ENCODE measurements at places on chromosomes 1 and 21.

DNA sequence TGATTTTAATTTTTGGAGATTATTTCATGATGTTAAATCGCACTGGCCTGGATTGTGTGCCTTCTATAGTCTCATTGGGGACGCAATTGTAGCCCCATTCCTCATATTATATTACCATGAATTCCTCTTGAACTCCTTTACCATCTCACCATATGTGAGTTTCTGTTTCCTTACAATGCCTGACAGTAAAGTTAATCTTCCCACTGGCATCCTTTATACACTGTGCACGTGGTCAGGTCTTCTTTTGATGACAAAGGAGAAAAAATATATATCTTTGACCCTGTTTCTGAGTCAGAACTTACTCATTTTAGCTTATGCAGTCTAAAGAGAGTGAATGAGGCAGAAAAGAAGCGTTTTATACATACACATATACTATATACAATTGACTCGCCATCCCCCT is 774 bp upstream of the ABL2 start:
- no peak for DNase-seq

GRCh38 chr1:218284377-218284916 is 646 bp upstream of the RRP15 start:
- DNase-seq = no peak

DNA sequence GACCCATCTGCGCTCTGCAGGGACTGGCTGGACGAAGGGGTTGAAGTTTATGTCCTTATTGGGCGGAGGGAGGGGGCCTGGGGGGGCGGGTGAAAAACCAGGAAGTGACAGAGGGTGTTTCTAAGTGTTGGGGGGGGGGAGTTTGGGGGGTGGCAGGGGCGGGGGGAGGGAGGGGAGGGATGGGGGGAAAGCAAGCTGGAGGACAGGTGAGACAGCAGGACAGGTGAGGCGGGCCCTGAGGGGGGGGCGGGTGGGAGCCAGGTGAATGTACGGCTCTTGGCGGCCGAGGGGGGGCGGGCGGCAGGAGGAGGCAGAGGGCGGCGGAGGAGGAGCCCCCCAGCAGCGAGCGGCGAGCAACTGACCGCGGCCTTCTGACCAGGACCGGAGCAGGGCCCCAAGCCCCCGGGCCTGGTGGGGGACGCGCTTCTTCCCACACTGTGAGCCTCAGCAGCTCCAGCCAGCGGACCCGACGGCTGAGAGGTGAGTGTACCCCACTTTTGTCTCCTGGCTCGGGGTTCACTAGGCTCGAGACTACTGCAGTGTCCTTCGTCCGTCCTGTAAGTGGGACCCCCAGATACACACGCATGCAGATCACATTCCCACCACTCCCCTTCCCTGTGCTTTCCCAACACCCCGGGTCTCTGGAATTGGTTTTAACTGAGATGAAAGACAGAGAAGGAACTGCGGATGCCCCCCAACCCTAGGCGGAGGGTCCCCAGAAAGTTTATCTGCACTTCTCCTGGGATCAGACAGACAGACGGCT is at the start of gene ZBTB7B:
ZBTB7B (plus strand) TSS at position 339 of the 763 bp plus-strand sequence. CDS start 11,859 bp downstream, outside the sequence.
- DNase-seq = no peak

DNA sequence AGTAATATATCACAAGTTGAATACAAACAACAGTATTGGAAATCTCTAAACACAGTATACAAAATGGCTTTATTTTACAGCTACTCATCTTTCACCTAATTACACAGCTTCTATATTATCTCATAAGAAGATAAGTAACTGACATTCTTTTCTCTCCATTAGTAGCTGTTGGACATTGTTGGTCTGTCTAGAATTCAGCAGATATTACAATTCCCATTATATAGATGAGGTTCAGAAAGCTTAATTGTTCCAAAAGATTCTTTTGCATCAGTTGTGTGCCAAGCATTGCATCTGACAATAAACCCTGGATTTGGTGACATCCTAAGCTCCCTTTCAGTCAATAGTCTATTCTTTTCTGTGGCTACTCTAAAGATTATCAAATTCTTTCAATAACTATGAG is 187.0 kb downstream of the NTMT2 start:
- no peak for DNase-seq

DNA sequence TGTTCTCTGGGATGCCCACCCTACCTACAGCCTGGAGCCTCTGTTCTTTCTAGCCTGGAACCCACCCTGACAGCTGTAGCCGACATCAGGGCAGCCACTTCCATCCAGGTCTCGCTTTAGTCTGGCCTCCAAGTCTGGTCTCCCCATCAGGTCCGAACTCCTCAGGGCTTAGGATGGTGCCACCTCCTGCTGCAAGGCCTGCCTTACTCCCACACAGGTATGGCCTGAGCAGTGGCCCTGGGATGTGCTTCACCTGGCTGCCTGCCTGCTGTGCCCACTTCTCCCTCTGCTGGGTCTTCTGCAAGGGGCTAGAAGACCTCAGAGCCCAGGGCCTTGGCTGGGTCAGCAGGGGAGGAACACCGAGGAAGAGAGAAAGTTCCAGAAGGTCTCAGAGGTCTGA is 35.7 kb upstream of the MAGOH start:
- no peak for DNase-seq

- no peak for DNase-seq
These were observed 594 bp upstream of the PANK4 start for GRCh38 chr1:2526824-2527555.

GRCh38 chr1:163570071-163570470 is 248.3 kb downstream of the NUF2 start:
- no peak for DNase-seq

- DNase-seq = no peak
These were observed 7.3 kb downstream of the KIAA2013 start for GRCh38 chr1:11918799-11919519.

DNA sequence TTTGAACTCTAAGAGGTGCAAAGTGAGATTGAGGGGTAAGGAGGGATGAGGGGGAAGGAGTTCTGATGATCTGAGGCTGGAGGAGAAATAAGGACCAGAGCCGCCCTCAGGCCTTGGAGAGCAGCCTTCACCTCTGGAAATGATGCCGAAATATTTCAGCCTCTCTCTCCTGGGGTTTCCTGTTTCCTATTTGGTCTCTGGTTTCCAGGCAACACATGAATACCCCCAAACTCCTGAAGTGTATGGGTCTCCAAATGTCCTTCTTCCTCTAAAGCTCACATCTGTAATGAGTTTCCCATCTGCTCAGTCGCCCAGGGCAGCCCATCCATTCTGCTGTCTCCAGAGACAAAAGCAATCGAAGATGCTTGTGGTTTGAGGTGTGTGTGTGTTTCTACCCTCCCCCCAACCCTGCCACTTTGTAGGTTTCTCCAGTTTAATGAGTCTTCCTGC is 52.0 kb upstream of the FAM20B start:
- no peak for DNase-seq

DNA sequence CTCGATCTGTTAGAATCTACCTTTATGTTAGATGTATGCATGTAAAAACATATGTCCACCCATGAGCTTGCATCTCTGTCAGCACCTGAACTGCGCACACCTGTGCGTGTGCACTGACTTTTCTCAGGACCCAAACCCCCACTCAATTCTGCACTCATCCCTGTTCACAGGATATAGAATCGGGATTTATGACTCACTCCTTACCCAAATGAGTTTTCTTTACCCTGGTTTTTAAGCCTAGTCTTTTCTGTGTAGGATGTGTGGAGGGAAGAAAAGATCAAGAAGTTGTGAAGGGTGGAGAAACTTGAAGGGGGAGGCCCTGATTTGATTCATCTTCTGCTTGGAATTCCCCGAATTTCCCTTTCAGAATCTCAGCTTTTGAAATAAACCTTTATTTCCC is 2.4 kb downstream of the ACKR1 start:
- no peak for DNase-seq

DNA sequence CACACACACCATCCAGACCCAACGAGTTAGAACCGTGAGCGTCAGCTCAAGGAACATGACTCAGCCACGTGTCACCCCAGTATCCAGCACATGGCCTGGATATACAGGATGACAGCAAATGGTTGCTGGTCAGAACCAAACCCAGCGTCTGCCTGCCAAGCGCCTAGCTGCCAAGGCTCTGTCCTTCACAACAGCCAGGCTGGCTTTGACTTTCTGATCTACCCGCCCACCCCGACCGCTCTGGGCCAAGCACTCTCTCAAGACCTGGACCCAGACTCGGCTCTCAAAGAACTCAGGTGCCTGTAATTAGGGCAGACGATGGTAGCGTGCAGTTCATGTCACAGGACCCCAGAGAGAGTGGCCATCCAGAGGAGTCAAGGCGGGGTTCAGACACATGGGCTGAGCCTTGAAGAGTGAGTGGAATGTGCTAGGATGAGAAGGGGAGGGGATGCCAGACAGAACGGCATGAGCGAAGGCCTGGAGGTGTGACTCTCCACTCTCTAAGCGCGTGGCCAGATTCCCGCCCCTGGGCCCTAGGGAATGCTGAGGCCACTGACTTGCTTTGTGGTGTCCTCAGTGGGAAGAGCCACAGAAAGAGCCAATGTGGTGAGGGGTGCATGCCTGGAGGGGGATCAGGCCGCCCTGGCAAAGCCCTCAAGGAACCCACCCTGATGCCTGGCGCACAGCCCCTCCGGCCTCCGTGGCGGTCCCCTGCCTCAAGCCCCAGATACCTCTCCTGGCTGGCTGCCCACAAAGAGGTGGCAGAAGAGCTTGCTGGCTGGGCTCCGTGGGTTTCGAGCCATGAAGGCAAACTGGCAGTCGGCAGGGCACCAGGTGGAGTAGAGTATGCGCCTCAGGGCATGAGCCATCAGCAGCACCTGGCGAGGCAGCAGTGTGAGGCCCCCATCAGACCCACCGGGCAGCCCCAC is 7.0 kb downstream of the SH2D5 start:
- DNase-seq = no peak

DNA sequence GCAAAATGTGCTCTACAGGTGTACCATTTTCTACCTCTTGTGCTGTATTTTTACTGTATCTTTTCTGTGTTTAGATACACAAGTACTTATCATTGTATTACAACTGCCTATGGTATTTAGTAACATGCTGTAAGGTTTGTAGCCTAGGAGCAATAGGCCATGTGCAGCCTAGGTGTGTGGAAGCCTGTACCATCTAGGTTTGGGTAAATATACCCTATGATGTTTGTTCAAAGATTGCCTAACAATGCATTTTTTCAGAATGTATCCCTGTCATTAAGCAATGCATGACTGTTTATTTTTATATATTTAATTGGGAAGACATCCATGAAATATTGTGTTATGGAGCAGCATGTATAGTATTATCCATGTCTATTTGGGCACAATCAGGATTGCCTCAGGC is 11.0 kb downstream of the ETV3L start:
- DNase-seq = no peak

GRCh38 chr1:161502641-161503393 is 2.4 kb upstream of the FCGR2A start:
- no peak for DNase-seq

DNA sequence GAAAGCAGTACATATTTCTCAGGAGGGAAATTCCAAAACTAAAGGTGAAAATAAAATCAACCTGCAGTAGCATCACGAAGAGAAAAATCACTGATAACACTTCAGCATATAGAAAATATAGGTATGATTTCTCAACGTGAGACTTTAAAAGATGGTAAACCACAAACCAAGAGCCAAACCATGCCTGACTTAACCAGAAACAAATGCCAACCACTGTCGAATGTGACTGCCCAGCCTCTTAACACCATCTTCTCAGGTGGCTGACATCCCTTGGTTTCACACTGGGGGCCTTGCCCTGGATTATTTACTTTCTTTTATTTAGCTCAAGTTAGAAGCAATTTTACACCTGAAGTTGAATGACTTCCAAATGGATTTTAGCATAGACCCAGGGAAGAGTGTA is 10.1 kb downstream of the HMGCS2 start:
- no peak for DNase-seq

GRCh38 chr1:12052997-12053686 is 10.0 kb upstream of the TNFRSF8 start:
- DNase-seq = no peak

GRCh38 chr1:211737115-211738035 is 62.0 kb upstream of the NEK2 start:
- DNase-seq = no peak

DNA sequence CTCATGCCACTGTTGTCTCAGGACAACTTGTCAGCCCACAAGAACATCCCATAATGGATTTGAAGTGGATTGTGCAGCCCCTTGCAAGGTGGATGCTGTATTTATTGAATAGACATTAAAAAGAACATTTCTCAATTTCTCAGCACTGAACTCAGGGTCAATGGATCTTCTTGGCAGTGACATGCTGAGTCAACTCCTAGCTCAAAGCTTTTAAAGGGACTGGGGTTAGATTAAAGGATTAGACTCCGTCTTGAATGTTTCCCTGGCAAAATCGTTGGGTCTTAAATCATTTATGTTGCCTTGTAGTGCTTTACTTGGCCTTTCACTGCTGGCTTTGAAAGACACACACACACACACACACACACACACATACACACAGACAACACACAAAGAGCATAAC is 221.6 kb upstream of the PBX1 start:
- no peak for DNase-seq

GRCh38 chr1:110492573-110492972 is 26.4 kb downstream of the KCNA10 start:
- DNase-seq = no peak

DNA sequence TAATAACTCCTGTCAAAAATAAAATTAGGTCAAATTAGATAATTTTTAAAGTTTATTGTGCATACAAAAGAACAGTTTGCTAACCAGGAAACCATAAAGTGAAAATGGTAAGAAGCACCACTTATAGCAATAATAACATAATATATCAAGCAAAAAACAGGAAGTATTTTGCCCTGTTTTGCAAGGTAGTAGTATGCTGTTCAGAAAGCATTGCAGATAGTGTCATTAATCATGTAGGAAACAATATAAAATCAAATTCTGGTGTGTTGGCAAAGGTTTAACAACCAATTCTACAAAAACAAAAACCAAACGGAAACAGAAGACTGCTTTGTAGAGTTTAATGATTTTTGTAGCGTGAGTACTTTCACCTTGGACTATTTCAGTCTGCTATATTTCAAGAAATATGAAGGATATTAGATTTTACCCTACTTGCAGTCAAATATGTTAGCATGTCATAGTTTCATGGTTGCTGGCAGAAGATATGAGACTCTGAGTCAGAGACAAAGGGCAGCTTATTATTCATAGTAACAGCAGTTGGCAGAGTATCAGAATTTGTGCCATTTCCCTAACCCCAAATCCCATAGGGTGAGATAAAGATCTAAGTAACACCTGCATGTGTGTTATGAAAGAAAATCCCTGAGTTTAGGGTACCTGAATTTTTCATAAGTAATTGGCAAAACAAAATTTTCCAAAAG is 729.0 kb upstream of the BRINP3 start:
- no peak for DNase-seq

GRCh38 chr1:224745924-224746323 is 129.8 kb downstream of the CNIH3 start:
- DNase-seq = no peak

GRCh38 chr1:203395751-203396150 is 44.8 kb upstream of the FMOD start:
- DNase-seq = no peak

GRCh38 chr1:233904633-233905415 is at the start of gene SLC35F3:
SLC35F3 (plus strand) TSS chr1:233904676.
- DNase-seq = no peak

GRCh38 chr21:35291034-35291433 is 241.9 kb upstream of the RUNX1 start:
- DNase-seq = no peak

Data from Panc1 (cell line).